ENCODE measurements at places on chromosomes 12 and 14.

DNA sequence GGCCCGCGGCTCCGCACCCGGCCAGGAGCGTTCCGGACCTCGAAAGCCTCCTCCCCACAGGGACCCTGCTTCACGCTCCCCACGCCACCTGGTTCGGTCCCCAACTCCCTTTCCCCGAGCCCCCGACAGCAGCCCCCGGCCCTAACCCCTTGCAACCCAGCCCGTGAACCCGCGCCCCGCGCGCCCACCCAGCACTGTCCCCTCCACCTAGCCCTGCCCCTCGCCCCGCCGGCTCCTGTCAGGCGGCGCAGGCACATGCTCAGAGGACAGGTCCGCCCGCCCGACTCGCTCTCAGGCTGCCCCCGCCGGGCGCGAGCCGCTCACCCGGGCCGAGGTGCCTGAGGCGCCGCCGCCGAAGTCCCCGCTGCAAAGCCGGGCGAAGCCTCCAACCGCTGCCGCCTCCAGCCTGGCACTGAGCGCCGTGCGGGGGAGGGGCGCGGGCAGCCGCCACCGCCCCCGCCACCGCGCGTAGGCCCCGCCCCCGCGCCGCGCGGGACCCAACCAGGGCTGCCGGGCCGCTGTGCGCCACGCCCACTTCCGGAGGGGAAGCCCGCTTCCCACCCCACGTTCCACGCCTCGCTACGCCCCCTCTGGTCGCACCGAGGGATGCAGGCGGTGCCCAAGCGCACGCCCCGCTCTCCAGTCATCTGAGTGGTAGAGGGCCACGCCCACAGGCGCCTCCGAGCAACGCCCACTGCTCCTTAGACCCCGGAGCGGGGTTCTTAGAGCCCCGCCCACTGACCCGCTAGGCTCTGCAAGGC, at the start of gene CORO1C:
TSS of gene CORO1C (minus strand) at position 414 of the 761 bp plus-strand sequence. CDS start 30,200 bp downstream, outside the sequence.
- peak; percentile 72 for DNase-seq

GRCh38 chr14:65077318-65077717, 25.0 kb downstream of the MAX start:
- no peak for DNase-seq

- DNase-seq: no peak
These were observed 640 bp upstream of the G2E3 start for GRCh38 chr14:30558362-30558674.

DNA sequence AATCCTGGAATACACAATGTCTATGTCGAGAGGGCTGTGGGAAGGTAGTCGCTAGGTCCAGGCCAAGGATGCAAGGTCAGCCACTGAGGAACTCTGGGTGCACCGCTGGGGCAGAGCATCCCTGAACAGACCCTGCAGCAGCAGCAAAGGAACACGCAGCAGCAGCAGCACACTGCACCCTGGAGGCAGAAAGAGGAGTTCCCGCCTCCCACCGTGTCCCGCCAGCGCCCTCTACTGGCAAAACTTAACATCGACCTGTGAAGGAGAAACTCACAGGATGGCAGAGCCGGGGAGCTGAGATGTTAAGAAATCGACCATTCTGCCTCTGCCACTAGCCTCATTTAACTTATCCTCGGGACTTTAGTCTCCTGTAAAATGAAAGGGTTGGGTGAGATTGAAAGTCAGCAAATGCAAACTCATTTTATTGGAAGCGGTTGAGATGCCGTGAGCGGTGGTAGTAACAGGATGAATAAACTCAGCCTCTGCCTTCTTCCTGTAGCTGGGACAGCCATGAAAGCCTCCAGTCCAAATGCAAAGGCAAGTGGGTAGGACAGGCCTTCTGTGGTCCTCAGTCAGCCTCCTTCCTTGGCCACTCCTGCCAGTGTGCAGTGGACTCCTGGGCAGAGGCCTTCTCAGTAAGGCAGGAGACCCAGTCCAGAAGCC, 45.6 kb downstream of the STAB2 start:
- DNase-seq: no peak

DNA sequence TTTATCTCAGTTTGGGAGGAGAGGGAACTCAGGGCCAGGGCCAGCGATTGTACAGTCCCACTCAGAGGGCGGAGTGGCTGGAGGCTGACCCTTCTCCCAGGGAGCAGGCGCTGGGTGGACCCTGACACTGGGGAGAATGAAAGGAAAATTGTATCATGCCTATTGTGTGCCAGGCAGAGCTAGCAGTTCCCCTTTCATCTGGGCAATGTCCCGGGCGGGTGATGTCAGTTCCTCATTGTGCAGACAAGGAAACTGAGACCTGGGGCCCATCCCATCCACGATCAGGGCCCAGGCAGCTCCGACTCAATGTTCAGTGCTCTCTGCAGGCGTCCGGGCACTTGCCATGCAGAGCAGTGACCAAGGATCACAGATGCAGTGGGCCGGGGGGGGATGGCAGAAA, 101.9 kb upstream of the RTL1 start:
- DNase-seq: no peak

GRCh38 chr12:107990325-107990724, 138.8 kb upstream of the WSCD2 start:
- DNase-seq: no peak

DNA sequence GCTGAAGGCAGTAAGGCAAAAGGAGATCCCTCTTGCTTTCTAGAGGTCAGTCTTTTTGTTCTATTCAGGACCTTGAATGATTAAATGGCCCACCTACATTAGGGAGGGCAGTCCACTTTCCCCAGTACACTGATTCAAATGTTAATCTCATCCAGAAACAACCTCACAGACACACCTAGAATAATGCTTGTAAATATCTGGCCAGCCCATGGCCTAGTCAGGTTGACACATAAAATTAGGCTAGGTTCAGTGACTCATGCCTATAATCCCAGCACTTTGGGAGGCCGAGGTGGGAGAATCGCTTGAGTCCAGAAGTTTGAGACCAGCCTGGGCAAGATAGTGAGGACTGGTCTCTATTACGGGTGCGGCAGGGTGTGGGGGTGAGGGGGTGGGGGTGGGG, 43.5 kb downstream of the MIPOL1 start:
- DNase-seq: no peak

GRCh38 chr12:54066408-54066807, 12.8 kb downstream of the HOXC4 start:
- DNase-seq: no peak

GRCh38 chr12:56153678-56154065, 1.3 kb downstream of the MYL6B start:
- DNase-seq: no peak

DNA sequence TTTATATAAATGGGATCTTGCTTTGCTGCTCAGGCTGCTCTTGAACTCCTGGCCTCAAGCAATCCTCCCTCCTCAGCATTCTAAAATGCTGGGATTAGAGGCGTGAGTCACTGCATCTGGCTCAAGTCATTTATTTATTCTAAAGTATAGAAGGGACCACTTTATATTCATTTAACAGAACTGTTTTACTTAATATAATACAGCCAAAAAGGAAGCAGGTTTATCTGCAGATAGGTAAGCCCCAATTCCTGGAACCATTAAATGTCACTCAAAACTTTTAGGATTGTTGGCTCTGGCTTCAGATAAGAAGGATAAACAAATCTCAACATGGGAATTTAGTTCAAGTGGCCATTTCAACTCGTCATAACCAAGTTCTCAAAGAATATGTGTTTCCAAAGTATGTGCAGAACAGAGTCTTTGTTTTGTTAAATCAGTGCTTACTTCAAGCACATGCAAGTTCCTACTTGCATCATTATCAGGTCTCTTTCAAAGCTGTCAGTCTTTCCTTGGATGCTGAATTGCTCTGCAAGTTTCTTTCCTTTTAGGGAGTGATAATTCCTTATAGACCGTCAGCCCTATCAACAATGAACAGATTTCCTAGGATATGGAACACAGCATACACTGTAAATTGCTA, 60.4 kb downstream of the KITLG start:
- DNase-seq: no peak

DNA sequence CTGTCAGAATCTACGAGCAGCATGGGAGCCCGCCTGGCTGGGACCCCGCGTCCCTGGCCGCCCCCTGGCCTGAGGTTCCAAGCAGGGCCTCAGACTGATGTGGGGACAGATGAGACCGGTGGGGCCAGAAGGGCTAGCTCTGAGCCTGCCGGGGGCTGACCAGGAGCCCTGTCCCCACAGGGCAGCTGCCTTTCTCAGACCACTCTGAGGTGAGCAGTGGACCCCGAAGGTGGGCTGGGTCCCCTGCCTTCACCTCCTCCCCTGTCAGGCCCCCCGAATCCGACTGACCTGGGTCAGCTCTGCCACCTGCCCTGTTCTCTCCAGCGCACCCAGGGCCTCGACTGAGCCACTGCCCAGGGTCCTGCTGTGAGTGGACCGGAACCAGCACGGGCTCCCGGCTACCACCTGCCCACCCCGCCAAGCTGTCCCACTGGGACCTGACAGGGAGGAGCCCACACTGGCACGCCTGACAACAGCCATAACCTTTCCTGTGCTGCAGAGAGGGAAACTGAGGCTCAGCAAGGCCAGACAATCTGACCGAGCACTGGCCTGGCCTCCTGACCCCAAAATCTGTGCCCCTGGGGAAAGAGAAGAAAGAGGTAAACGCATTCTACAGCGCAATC, 29.7 kb upstream of the TMEM179 start:
- DNase-seq: no peak

GRCh38 chr14:92577321-92577742, 63.8 kb downstream of the RIN3 start:
- no peak for DNase-seq

GRCh38 chr12:91772411-91772810, 373.2 kb downstream of the BTG1 start:
- no peak for DNase-seq
